ENCODE measurements at places on chromosomes 7 and 10. TPM values are rescaled to one million over a fixed set of nuclear protein-coding genes. Genes with fewer than 3 reads are reported as not detected.

- no peak for DNase-seq
Observed at GRCh38 chr7:154910125-154910524, 92.8 kb downstream of the PAXIP1 start.

DNA sequence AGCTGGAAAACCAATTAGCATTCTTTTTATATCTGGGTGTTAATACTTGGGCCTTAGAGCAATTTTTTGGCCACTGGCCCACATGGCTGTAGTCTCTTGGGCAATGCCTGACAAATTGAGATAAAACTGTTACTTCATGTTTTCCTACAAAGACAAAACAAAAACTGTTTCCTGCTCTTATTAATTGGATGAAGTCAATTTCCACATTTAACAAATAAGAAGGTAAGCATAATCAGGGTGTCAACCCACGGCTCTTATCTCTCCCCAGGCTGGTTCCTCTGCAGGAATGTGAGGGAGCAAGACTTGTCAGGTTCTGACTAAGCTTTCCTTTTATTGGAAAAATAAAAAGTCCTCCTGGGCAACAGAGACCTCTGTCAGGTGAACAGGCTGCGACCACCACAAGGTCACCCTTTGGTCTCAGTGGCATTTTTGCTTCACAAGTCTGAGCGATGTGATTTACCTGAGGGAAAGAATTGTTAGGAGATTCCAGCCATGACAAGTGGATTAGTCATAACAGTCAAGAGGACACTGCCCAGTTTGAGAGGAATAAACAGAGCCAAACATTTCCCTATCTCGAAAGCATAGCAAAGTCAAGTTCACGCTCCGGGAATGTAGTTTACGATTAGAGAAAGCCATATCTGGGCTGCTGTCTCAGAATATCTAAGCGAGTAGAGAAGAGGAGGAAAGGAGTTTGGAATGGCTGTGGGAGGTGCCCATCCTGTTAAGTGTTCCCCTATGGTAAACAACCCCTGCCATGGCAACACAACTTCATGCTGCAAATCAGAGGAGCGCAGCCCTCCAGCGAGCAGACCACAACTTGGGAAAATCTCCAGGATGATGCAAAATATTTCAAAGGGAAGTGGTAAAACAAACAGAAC is 144.4 kb downstream of the TES start:
- peak; percentile 100 for DNase-seq

- no peak for DNase-seq
Observed at GRCh38 chr7:127153315-127153714, 99.4 kb downstream of the GRM8 start.

DNA sequence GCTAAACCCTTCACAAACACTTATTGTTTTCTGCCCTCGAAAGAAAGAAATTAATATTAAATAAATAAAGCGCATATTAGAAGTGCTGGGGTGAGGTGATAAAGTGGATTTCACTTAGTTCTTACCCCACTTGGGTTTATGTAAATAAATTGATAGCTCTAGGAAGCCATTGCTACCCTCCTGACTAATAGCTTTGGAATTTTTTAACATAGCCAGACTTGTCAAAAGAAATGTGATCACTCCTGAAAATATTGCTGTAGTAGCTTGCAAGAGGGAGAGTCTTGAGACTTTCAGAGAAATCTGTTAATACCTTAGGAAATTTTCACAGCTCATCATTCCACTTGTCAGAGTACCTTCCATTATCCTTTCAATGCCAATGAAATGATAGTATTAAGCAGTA is 7.6 kb downstream of the ARL5B start:
- DNase-seq: peak; percentile 73

LAMB1 gene
- total RNA-seq: 438 TPM

Data from fibroblast of villous mesenchyme (primary cell).